Stimulated activated CD4-positive, alpha-beta T cell treated with anti-CD3 and anti-CD28 coated beads, Interleukin-4, amount 100 ng/mL, for 48 hours (primary cell): ENCODE measurements at places on chromosomes 3 and 15.

- DNase-seq = no peak
Observed at GRCh38 chr3:134449951-134450350, 35.8 kb downstream of the ANAPC13 start.

- DNase-seq = no peak
Observed at GRCh38 chr3:195185583-195185982, 85.4 kb downstream of the XXYLT1 start.

DNA sequence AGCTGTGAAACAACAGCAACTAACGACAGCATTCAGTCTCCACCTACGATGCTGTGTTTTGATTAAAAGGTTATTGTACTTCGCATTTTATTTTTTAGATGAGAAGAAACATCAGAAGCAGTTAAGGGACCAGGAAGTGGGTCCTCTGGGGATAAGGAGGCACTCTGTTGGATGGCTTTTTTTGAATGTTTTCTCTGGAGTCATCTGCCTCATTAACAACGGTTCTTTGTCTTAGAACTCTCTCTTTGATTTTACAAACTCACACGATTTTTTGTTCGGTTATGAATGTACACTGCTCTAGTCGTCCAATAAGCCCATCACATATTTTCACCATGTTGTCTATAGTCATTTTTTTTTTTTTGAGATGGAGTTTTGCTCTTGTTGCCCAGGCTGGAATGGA, 36.0 kb upstream of the ARPIN start:
- DNase-seq = no peak

DNA sequence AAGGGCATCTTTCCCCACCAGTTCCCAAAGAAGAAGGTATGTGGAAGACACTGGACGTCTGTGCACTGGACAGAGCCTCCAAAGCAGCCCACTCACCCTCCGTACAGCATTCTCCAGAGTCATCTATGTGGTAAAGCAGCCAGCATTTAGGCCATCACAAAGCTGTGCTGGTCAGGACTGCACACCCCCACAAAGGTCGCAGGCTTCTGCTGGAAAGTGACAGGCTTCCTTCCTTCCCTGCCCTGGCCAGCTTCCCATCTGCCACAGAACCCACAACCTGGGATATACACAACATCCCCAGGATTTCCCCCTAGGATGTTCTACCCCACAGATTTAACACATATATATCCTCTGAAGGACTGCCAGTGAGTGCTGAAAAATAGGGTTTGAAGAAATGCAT, 64.6 kb upstream of the GALNT15 start:
- DNase-seq = no peak

- DNase-seq = no peak
Observed at GRCh38 chr15:49902685-49903501, 216.1 kb downstream of the ATP8B4 start.

GRCh38 chr15:61764141-61764540, 296.1 kb downstream of the VPS13C start:
- no peak for DNase-seq

- no peak for DNase-seq
Observed at GRCh38 chr3:197174927-197175326, 123.5 kb downstream of the DLG1 start.

DNA sequence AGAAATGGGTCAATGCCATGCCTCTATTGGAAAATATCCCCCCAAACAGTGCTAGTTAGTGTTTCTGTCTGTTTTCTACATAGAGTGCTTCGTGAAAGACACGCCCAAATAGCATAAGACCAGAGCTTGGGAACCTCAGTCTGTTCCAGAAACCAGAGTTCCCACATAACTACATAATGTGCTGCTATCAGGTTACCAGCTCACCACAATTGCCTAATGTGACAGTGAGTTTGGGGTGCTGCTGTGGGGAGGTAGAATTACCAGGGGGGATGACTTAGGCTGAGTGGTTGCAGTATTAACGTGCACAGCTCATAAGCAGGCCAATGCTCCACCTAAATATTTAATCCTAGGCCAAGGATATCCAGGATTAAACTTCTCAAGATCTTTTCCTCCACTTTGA, 39.2 kb downstream of the DUT start:
- DNase-seq = no peak

GRCh38 chr3:76986876-76987474, 52.9 kb upstream of the ROBO2 start:
- no peak for DNase-seq

DNA sequence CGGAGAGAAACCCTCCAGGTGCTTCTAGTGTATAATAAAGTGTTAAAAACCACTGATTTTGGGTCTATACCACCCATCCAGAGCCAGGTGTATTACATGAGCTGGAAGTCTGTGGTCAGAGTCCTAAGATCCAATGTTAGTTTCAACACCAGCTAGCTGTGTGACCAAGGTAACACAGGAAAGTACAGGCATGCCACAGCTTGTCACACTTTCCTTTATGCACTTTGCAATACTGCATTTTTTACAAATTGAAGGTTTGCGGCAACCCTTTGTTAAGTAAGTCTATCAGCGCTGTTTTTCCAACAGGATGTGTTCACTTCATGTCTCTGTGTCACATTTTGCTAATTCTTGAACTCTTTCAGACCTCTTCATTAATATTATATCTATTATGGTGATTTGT, 201.3 kb upstream of the PRICKLE2 start:
- DNase-seq = no peak
